ENCODE measurements at places on chromosomes 3 and 15.

DNA sequence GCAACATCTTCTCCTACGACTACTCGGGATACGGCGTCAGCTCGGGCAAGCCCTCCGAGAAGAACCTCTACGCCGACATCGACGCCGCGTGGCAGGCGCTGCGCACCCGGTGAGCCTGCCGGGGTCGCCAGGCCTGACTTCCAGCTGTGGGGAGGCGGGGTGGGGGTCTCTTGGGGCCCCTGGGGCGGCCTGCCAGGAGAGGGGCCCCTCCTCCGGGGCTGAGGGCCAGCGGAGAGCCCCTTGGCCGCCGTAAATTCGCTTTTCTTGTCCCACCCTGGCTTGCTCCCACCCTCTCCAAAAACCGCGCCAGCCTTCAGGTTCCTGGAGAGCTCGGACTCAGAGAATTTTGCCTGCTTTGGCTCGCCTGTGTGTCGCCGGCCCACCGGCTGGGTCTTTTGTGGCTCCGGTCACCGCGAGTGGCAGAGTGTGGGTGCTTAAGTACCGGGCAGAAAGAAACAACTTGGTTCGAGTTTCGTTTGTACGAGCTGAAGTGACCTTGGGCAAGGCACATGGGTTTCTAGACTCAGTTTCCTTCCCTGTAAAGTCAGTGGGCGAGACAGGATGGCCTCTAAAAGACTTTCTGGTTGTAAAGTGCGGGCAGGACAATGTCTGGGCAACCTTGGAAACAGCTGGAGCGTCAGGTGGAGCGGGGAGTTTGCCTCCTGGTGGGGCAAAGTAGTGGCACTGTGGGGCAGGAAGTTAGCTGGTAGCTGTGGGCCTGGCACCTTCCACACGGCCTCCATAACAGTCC lies 976 bp downstream of the ABHD17C start:
- no peak for DNase-seq

DNA sequence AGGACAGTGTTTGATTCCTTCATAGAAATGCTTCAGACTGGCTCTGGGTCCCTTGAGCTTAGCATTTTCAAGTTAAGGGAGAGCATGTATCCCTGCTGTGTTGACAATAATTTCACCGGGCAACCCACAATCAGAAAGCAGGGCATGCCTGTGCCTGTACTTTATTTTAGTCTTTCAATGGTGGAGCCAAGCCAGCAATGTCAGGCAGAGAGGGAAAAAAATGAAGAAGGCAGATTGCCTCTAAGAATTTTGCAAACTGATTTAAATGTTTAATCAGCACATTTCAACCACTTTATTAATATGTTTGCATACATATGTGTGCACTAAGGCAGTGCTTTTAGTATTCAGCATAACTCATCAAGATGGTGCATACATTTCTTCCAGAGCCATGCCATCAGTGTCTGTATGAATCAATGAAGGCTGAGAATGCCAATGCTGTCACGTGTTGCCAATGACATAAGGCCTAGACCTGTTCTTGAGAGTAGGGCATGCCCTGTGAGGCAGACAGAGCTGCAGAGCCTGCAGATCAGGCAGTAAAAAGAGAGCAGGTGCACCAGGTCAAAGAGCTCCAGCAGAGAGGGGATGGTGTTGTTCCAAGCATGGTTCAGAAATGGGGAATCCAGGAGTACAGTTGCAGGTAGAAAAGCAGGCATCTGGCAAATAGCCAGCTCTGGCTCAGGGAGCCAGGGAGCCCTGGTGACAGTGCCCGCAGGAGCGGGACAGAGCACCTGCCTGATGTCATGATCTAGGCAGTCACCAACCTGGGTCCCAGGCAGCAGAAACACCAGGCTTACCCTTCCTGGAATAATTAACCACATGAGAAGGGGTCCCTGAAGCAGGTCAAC lies 508.5 kb downstream of the GABRG3 start:
- no peak for DNase-seq

GRCh38 chr3:52782412-52783210 lies 5.2 kb downstream of the ITIH1 start:
- DNase-seq = no peak

- DNase-seq = no peak
These were observed 9.2 kb upstream of the FNDC3B start for GRCh38 chr3:172030181-172030580.

DNA sequence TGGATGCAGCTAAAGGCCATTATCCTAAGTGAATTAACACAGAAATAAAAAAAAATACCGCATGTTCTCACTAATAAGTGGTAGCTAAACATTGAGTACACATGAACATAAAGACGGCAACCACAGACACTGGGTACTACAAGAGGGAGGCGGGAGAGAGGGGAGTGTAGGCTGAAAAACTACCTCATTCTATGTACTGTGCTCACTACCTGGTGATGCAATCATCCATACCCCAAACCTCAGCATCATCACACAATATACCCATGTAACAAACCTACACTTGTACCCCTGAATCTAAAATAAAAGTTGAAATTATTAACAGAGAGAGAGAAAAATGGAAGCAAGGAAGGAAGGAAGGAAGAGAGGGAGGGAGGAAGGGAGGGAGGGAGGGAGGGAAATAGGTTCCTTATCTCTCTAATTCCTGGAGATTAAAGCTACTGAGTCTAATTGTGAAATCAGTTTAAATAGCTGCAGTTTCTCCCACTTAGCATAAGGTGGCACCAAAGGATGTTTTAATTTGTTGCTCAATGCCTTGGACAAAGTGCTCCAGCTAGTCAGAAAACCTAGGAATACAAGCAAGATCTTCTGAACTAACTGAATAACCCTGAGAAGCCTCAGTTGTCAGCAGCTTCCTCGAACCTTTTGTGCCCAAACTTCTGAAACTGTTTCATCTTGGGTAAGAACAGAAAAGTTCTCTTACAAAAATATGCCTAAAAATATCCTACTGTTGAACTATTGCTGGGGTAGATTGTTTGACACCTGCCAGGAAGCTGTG lies 79.4 kb upstream of the ATP11B start:
- DNase-seq = peak; percentile 67

GRCh38 chr3:10354361-10355015 lies 33.6 kb upstream of the SEC13 start:
- DNase-seq = peak; percentile 68

GRCh38 chr3:122577409-122578031 lies at the start of gene PARP15:
TSS of gene PARP15 (plus strand) at chr3:122577650. CDS start at chr3:122577668, 18 bp downstream.
- no peak for DNase-seq

GRCh38 chr3:171201825-171202224 lies 175.3 kb upstream of the SLC2A2 start:
- DNase-seq = no peak

- DNase-seq = peak; percentile 67
These were observed 307.7 kb upstream of the SEMA6D start for GRCh38 chr15:47409600-47409999.

DNA sequence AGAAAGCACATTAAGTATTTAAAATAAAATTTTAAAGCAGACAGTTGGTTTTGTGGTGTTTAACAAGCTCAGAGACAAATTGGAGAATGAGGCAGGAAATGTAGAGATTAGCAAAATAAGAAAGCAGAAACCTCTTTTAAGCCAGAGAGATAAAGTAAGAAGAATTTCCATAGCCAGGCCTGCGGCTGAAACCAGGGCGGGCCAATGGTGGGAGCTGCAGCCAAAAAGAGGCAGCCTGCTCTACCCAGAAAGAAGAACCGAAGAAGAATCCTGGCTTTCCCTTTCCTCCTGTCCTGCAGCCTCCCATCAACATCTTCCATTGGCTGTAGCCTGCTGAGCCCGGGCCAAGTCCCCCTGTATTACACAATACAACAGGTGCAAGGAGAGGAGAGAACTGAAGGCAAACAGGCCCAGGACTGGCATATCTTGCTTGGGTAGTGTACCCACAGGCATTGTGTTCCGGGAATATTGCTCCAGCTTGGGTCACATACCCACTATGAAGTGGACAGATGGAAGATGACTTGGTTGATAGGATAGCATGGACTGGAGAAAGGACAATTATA lies 11.5 kb upstream of the TFG start:
- DNase-seq = no peak

- DNase-seq = no peak
These were observed 759 bp downstream of the CD96 start for GRCh38 chr3:111542611-111543300.

GRCh38 chr3:71206305-71207165 lies 377.0 kb downstream of the FOXP1 start:
- DNase-seq = no peak

DNA sequence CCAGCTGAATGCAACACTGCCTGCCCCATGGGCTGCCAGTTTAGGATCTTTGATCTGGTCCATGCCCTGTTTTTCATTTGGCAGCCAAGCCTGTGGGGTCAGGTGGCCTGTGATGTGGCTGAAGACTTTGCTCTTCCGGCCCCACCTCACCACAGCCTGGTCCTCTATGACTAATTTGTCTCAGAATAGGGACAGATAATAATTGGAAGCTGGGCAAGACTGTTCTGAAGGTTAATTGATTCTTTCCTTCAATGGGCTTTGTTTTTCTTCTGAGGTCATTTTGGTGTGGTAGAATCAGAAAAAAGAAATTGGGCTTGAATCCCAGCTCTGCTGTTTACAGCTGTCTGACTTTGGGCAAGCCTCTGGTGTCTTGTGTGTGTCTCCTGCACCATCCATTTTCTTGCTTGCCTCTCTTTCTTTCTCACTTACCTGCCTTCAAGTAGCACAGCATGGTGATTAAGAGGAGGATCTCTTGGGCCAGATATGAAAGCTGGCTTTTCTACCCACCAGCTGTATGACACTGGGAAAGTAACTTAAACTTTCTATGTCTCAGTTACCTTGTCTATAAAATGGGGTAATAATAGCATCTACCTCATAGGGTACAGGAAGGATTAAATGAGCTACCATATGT lies 24.2 kb downstream of the ABHD2 start:
- peak; percentile 46 for DNase-seq

GRCh38 chr15:68693071-68693470 lies 114.3 kb downstream of the CORO2B start:
- peak; percentile 34 for DNase-seq

GRCh38 chr15:57890351-57890750 lies 175.2 kb downstream of the ALDH1A2 start:
- DNase-seq = peak; percentile 90

GRCh38 chr15:74127255-74127953 lies 3.0 kb upstream of the ISLR2 start:
- peak; percentile 81 for DNase-seq

- peak; percentile 25 for DNase-seq
These were observed 73.0 kb upstream of the VGLL4 start for GRCh38 chr3:11716573-11717290.

DNA sequence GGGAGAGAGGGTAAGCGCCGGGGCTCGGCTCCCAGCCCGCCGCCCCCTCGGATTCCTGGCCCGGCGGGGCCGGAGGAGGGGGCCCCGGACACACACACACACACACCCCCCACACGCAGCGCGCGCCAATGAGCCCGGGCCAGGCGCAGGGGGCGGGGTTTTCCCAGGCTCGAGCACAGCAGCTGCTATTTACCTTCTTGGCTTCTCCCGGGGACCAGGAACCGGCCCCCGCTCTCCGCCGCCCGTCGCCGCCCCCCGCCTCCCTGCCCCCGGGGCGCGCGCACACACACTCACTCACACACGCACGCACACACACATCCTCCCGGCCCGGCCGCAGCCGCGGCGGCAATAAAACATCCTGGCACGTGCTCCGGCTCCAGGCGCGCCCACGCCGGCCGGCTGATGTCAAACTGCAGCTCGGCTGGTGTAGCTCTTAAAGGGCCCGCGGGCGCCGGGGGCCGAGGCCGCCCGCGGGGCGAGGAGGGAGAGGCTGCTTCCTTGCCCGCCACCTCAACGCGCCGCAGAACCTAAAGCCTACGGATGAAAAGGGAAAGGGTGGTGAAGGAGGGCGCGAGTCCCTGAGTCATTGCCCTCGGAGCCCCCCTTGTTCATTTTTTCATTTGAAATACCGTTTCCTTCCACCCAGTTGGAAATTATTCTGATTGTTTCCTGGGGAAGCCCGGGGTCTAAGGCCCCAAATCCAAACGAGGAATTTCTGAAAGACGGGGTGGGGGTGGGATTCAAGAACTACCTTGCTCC lies 1.0 kb upstream of the HES1 start:
- DNase-seq = peak; percentile 98

DNA sequence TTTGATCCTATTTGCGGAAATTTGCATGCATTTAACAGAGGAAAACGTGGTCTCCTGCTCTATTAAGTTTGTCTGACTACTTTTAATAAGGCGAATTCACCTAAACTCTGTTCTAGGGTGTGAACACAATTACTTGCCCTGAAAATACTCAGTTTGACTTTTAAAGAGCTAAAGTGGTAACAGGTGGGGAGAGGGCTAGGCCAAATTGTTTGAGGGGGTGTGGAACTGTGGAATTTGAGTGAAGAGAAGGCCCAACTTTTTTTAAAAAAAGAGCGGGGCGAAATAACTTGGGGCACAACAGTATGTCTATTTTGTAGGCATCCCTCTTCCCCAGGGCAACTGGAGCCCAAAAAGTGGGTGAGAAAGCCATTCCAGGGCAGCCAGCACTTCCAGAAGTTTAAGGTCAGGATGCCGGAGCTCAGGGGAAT lies 580 bp upstream of the FXR1 start:
- DNase-seq = no peak

GRCh38 chr15:67911727-67912126 lies 71.9 kb upstream of the RNU6-1 start:
- no peak for DNase-seq

DNA sequence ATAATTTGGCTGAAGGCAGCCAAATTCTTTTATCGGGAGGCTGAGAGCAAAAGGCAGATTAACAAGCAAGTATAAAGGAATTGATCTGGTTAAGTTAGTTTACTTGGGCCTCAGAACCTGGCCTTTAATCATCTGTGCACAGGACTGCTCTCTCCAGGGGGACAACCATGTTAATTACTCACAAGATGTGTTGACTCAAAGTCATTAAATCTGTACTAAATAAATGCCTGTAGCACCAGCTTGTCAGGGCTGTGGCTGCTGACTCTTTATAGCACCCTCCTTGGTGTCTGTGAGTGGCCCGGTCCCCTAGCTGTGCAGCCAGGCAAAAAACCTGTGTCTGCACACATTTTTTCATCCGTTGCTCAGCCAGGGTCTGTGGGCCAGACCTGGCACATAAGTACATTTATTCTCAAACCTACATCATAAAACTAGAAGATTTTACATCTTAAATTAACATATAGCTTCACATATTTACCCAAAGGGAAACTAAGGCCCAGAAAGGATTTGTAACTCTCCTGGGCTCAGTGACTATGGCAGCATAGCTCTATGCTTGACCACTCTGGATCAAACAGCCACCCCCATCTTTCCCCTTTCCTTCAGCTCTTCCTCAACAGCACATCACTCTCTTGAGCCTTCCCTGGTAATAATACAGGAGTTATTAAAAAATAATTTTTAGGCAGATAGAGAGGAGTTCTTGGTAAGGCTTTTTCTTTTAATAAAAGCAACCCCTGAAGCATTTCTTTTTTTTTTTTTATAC lies 51.4 kb downstream of the NCEH1 start:
- DNase-seq = no peak

- DNase-seq = no peak
These were observed 4.6 kb upstream of the RPL14 start for GRCh38 chr3:40452562-40452875.

DNA sequence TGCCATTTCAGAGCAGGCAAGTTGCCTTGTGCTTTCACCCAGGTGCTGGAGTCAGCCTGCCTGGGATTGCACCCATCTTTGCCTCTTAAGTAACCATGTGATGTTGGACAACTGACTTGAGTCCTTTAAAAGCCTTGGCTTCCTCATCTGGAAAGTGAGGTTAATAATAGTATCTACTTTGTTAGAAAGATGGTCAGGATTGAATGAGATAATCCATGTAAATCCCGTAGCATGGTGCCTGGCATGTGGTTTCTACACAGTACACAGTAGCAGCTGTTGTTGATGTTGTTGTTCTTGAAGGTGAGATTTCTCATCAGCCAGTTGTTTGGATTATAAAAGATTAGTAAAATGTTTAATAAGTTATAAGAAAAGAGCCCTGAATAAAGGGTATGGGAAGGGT lies 48.8 kb downstream of the PSMD6 start:
- no peak for DNase-seq
